ENCODE measurements at places on chromosomes 3 and 15. TPM values are rescaled to one million over a fixed set of nuclear protein-coding genes. Genes with fewer than 3 reads are reported as not detected.

DNA sequence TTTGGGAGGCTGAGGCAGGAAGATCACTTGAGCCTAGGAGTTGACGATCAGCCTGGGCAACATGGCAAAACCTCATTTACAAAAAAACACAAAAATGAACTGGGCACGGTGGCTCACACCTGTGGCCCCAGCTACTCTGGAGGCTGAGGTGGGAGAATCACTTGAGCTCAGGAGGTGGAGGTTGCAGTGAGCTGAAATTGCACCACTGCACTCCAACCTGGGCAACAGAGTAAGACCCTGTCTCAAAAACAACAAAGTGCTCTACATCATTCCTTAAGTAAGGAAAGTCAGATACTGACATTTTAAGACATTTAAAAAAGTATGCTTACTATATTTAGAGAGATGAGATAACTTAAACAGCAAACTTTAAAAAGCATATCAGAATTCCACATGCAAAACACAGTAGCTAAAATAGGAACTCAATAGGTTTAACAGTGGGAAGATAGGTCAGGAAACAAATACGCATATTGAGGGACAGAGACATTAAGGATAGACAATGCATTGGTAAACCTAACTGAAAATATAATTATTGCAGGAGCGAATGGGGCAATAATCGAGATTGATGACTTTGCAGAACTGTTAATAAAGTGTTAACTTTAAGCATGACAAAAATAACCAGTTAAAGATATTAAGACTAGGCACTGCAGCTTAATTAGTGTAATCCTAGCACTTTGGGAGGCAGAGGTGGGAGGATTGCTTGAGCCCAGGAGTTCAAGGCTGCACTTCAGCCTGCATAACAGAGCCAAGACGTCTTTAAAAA, 32.1 kb downstream of the MORF4L1 start:
- DNase-seq, result no peak

GRCh38 chr3:6066397-6066796, 794.5 kb upstream of the GRM7 start:
- no peak for DNase-seq

RASL12 gene
- total RNA-seq, result 85.7 TPM

- DNase-seq, result no peak
Measured at GRCh38 chr3:37590328-37591079, 271.2 kb upstream of the CTDSPL start.

DNA sequence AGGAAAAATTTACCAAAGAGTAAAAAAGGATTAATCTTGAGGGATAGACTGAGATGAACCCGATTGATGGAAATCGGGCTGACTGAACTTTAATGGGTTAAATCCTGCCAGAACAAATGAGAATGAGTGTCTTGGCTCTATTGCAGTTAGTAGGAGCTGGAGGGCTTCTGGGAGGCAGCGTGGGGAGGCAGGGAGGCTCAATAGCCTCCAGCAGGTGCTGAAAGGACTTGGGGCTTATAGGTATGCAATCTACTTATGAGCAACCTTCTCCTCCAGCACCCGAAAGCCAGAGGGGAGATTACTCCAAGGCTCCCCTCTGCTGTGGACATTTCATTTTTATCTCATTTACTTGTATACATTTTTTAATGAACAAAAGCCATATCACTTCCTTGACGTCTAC, 1.0 kb upstream of the CRYBG3 start:
- no peak for DNase-seq

GRCh38 chr15:63826528-63826927, 7.2 kb downstream of the HERC1 start:
- DNase-seq, result no peak

RPUSD3 gene
- 50.6 TPM for total RNA-seq

CCR3 gene
- not detected for total RNA-seq

SPINK8 gene
- total RNA-seq, result not detected

PLAAT1 gene
- total RNA-seq, result not detected

DNA sequence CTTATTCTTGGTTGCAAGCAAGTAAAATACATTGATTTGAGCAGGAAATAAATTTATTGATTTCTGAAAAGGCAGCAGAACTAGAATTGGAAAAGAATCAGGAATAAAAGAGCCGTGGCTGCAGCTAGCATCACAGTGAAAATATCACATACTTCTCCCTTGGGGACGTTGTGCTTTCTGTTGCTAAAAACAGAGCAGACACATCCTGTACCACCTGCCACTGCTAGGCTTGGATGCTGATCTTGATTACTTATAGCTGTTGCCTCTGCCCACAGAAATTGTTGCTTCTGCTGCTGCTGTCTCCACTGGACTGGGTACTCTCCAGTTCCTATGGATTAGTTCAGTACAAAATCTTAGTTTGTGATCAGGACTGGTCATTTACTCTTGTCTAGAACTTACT, 283.8 kb downstream of the C3orf38 start:
- DNase-seq, result no peak

GRCh38 chr15:89070197-89071124, 17.8 kb upstream of the ABHD2 start:
- no peak for DNase-seq

- no peak for DNase-seq
Measured at GRCh38 chr3:127037021-127037400, 54.1 kb downstream of the PLXNA1 start.

- DNase-seq, result no peak
Measured at GRCh38 chr3:99836681-99837080, 19.0 kb downstream of the CMSS1 start.

- no peak for DNase-seq
Measured at GRCh38 chr3:127479449-127479848, 111.1 kb downstream of the TPRA1 start.

BFSP2 gene
- total RNA-seq, result not detected

GRCh38 chr3:27729325-27729724, 7.2 kb upstream of the EOMES start:
- DNase-seq, result no peak

PRSS50 gene
- not detected for total RNA-seq

DNA sequence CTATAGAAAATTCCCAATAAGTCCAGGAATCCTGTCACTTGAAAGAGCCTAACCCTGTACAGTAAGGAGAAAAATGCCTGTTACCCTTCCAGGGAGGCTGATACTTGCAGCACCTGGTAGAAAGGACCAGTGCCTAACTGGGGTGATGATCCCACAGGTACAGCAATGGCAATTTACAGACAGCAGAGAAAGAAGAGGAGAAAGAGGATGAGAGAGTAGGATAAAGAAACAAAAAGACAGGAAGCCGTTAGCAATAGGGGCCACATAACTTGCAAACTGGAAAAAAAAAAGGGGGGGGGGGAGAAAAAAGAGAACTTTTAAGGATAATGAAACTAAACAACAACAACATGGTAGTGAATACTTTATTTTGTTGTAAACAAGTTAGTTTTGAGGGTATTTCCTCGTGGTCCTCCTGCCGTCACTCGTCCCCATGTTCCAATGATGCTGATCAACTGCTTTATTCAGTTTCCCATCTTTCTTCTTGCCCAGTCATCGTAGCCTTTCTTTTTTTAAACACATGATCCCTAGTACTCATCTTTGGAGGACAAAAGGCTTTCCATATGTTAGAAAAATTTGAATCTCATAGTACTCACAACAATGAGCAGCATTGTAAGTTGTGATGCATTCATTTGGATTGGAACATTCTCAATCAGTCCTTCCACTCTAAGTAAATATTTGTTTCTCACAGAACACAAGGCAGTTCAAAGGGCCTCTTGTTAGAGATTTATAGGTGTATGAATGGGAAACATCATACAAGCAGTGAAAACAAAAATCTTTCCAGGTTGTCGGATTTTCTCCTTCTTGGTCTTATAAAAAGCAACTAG, 8.6 kb downstream of the TM4SF1 start:
- no peak for DNase-seq

- no peak for DNase-seq
Measured at GRCh38 chr3:132006605-132007204, 28.1 kb downstream of the CPNE4 start.

DNA sequence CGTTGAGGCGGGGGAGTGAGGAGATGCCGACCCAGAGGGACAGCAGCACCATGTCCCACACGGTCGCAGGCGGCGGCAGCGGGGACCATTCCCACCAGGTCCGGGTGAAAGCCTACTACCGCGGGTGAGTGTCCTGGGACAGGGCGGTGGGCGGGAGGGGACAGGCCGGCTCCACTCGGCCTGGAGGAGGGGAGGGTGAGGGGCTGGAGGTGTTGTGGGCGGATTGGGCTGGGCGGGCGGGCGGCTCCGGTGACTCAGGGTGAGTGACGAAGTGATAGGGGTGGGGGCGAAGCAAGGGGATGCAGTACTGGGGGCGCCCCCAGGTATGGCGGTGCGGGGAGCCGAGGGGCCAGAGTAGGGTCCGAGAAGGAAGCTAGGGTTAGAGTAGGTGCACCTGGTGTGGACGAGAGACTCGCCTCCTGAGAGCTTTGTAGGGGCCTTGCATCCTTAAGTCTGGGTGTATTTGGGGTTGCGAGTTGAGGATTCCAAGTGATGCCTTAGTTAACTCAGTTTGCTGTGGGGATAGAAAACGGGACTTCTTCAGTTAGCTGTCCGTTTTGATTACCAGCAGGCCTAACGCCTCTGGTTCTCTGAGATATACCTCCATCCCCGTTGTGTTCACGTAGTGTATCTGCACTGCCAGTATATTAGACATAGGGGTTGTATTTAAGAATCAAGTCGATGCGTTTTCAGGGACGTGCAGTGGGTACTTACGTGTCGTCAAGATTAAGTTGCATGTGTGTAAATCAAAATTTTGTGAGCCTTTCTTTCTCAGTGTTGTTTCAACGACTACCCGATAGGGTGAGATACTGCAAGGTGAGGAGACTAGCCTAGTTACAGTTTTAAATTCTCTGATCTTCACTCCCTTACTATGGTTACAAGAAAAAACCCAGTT, 670 bp downstream of the PRKCI start:
- DNase-seq, result no peak
